ENCODE measurements at places on chromosomes 5 and 9. TPM values are rescaled to one million over a fixed set of nuclear protein-coding genes. Genes with fewer than 3 reads are reported as not detected.

The AGXT2 gene
- total RNA-seq = not detected

The SPATA6L gene
- total RNA-seq = 7.1 TPM

The KCNN2 gene
- 2.0 TPM for total RNA-seq

The ARHGEF37 gene
- total RNA-seq = 2.4 TPM

The PHYHD1 gene
- total RNA-seq = 19.9 TPM

The LRRC70 gene
- 0.77 TPM for total RNA-seq

The SH2D3C gene
- 2.6 TPM for total RNA-seq

The TAF1L gene
- not detected for total RNA-seq

- H3K36me3 ChIP-seq = peaks cover 24% of the 10 kb centered on the region
- H3K27me3 ChIP-seq = no peaks in the 10 kb centered on the region
- no peak overlapping the region for H3K4me3 ChIP-seq
- no peak for DNase-seq
- H3K4me1 ChIP-seq = no peaks in the 10 kb centered on the region
- no peak overlapping the region for H3K27ac ChIP-seq
Observed at GRCh38 chr5:179978792-179979191, 71.1 kb upstream of the TBC1D9B start.

DNA sequence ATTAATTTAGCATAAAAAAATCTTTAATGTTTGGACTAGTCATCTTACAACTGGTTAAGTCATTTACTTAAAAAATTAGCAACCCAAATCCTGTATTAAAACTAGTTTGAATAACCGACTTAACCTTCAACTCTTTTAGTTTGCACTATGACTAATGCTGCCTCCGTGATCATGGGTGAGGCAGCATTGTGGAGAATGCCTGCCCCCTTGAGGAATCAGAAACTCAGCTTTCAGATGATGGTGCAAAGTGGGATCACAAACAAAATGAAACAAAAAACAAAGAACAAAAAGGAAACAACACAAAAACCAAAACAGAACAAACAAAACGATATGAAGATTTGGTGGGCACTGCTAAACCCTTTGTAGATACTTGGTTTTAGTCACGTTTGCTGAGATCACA is 127.0 kb upstream of the PALM2AKAP2 start:
- H3K36me3 ChIP-seq = no peaks in the 10 kb centered on the region
- no peak for DNase-seq
- no peak overlapping the region for H3K27ac ChIP-seq
- H3K4me1 ChIP-seq = no peaks in the 10 kb centered on the region
- no peak overlapping the region for H3K4me3 ChIP-seq

DNA sequence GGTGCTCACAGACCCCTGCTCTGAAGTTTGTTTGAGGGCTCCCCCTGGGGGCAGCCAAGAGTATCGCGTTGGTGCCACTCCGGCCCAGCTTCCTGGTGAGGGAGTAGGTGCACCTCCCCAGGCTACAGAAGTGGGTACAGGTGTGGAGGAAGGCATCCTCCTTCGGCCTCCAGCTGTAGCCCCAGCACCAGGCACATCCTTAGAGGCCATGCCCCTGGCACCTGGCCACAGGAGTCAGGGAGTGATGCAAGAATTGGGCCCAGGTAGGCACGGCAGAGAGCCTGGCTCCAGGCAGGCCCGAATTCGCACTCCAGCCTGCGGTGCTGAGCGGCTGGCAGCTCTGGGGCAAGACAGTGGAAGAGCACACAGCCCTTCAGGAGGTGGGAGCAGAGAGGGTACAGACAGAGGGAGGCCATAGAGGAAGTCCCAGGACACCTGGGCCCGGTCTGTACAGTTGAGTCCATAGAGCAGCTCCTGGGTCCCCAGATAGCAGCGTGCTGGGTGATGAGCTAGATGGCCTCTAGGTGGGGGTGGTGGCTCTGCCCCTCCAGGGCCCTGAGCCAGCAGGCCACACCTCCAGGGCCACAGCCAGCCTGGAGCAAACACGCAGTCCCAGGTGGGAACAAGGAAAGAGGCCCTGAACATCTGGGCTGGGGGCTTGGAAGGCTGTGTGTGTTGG is 2.4 kb downstream of the SAPCD2 start:
- peaks cover 1% of the 10 kb centered on the region for H3K36me3 ChIP-seq

- no peak overlapping the region for H3K27ac ChIP-seq
- no peaks in the 10 kb centered on the region for H3K36me3 ChIP-seq
- H3K27me3 ChIP-seq = peaks cover 9% of the 10 kb centered on the region
Observed at GRCh38 chr5:178324481-178325310, 92.1 kb upstream of the PHYKPL start.

- H3K36me3 ChIP-seq = peaks cover 31% of the 10 kb centered on the region
- DNase-seq = no peak
- H3K27ac ChIP-seq = no peak overlapping the region
- H3K4me1 ChIP-seq = peaks cover under 1% of the 10 kb centered on the region
Observed at GRCh38 chr9:76478226-76478625, 19.2 kb downstream of the GCNT1 start.

GRCh38 chr5:107519900-107520354 is 150.8 kb downstream of the EFNA5 start:
- H3K27ac ChIP-seq = peak overlapping the region; percentile 82
- no peak for DNase-seq
- H3K27me3 ChIP-seq = no peaks in the 10 kb centered on the region
- H3K4me3 ChIP-seq = no peak overlapping the region

DNA sequence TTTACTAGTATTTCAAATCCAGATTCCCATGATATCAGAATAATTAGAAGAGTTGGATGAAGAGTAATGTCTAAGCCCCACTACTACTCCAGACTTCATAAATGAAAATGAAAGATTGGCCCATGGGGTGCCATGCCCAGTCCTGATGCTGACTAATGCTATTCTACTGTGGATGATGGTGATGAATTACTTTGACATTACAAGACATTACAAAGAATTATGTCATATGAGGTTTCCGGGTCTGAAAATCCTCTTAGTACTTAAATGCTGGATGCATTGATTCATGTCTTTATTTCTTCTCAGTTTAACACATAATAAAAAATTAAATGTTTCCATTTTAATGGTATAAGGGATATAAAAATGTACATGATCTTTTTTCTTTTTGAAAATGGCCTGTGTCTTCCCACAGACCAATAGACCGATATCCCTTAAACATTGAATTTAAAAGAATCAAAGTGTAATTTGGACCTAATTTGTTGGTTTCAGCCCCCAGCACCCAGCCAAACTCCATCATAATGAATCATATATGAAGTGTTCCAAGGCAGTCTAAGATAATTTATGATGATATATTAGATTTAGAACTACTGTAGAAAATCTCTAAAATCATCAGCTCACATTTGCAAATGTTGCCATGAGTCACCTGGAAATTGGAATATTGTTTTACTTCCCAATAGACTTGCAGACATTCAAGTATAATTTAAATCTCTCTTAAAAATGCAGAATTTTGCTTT is 223.6 kb upstream of the SGCD start:
- H3K27ac ChIP-seq = no peak overlapping the region
- H3K27me3 ChIP-seq = no peaks in the 10 kb centered on the region
- H3K4me1 ChIP-seq = peaks cover 2% of the 10 kb centered on the region
- no peak overlapping the region for H3K4me3 ChIP-seq
- no peak for DNase-seq
- H3K36me3 ChIP-seq = no peaks in the 10 kb centered on the region

- H3K36me3 ChIP-seq = no peaks in the 10 kb centered on the region
- no peak for DNase-seq
- no peaks in the 10 kb centered on the region for H3K27me3 ChIP-seq
- no peak overlapping the region for H3K4me3 ChIP-seq
- no peak overlapping the region for H3K27ac ChIP-seq
- peaks cover 9% of the 10 kb centered on the region for H3K4me1 ChIP-seq
Observed at GRCh38 chr5:83285661-83286398, 185.7 kb upstream of the VCAN start.

GRCh38 chr5:177132136-177133095 is 1.2 kb upstream of the NSD1 start:
- H3K27me3 ChIP-seq = peaks cover 12% of the 10 kb centered on the region
- peak overlapping the region; percentile 88 for H3K27ac ChIP-seq
- H3K4me1 ChIP-seq = peaks cover 25% of the 10 kb centered on the region
- peak; percentile 36 for DNase-seq
- peaks cover 16% of the 10 kb centered on the region for H3K36me3 ChIP-seq

GRCh38 chr5:180330810-180331646 is 22.1 kb downstream of the GFPT2 start:
- H3K36me3 ChIP-seq = peaks cover 5% of the 10 kb centered on the region
- no peak overlapping the region for H3K27ac ChIP-seq
- no peak overlapping the region for H3K4me3 ChIP-seq
- peaks cover 15% of the 10 kb centered on the region for H3K27me3 ChIP-seq
- no peaks in the 10 kb centered on the region for H3K4me1 ChIP-seq

GRCh38 chr9:113416149-113416721 is 5.7 kb downstream of the C9orf43 start:
- H3K27me3 ChIP-seq = no peaks in the 10 kb centered on the region
- no peak for DNase-seq
- no peak overlapping the region for H3K27ac ChIP-seq
- H3K4me1 ChIP-seq = no peaks in the 10 kb centered on the region
- no peak overlapping the region for H3K4me3 ChIP-seq

- no peaks in the 10 kb centered on the region for H3K36me3 ChIP-seq
- H3K4me3 ChIP-seq = no peak overlapping the region
- no peaks in the 10 kb centered on the region for H3K4me1 ChIP-seq
Observed at GRCh38 chr9:30036558-30036957, 2347.9 kb upstream of the ACO1 start.

DNA sequence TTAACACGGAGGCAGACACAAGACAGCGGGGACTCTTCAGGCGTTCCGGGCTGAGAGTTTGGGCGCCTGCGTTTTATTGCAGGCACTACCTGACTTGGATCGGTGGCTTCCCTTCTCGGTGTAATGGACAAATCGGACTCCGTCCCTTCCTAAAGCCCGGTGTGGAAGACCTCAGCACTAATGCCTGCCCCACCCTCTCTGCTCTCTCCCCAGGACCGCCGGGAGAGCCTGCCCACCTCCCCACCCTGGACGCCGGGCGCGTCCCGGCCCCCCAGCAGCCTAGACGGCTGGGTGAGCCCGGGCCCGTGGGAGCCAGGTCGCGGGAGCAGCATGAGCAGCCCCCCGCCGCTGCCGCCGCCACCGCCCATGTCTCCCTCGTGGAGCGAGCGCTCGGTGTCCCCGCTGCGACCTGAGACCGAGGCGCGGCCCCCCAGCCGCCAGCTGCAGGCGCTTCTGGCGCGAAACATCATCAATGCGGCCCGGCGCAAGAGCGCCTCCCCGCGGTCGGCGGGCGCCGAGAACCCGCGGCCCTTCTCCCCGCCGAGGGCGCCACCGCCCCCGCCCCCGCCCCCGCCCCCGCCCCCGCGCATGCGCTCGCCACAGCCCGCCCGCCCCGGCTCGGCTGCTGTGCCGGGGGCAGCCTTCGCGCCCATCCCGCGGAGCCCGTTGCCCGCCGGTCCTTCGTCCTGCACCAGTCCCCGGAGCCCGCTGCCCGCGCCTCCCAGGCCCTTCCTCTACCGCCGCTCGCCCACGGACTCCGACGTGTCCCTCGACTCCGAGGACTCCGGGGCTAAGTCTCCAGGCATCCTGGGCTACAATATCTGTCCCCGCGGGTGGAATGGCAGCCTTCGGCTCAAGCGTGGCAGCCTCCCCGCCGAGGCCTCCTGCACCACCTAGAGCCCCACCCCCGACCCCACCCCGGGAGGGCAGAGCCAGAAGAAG is 4.6 kb upstream of the MYOZ3 start:
- H3K36me3 ChIP-seq = no peaks in the 10 kb centered on the region
- DNase-seq = peak; percentile 84
- H3K4me3 ChIP-seq = peak overlapping the region; percentile 73

- H3K4me1 ChIP-seq = no peaks in the 10 kb centered on the region
- no peak overlapping the region for H3K4me3 ChIP-seq
- no peaks in the 10 kb centered on the region for H3K36me3 ChIP-seq
Observed at GRCh38 chr9:124174433-124174832, 83.3 kb upstream of the NEK6 start.

DNA sequence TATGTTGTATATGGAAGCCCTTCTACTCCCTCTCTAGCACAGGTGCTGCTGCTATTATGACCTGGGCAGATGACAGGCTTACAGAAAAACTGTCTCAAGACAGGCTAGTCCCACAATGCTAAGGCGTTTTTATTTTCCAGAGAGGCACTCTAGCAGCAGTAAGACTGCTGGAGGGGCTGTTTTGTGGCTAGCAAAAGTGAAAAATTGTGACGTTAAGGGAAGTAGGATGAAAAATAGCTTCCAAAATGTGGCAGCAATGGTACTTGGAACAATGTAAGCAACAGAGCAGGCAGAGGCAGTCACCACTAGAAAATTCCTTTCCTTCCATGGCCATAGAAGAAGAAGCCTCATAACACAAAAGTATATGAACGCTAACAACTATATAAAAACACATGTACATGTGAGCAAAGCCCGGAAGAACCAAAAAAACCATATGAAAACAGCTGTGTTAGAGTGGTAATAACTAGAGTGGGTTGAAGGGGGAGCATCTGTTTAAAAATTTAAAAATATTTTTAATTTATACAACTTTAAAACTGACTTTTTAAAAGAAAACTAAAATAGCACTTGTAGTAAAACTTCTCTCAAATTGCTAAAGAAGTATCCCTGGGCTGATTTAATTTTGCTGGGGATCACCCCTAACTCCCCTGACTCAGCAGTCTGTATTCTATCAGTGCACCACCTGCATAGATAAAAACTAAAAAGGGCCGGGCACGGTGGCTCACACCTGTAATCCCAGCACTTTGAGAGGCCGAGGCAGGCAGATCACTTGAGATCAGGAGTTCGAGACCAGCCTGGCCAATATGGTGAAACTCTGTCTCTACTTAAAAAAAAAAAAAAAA is 30.6 kb downstream of the CLINT1 start:
- H3K27ac ChIP-seq = no peak overlapping the region
- DNase-seq = no peak
- H3K4me3 ChIP-seq = no peak overlapping the region
- no peaks in the 10 kb centered on the region for H3K36me3 ChIP-seq
- peaks cover 9% of the 10 kb centered on the region for H3K4me1 ChIP-seq
- H3K27me3 ChIP-seq = no peaks in the 10 kb centered on the region

DNA sequence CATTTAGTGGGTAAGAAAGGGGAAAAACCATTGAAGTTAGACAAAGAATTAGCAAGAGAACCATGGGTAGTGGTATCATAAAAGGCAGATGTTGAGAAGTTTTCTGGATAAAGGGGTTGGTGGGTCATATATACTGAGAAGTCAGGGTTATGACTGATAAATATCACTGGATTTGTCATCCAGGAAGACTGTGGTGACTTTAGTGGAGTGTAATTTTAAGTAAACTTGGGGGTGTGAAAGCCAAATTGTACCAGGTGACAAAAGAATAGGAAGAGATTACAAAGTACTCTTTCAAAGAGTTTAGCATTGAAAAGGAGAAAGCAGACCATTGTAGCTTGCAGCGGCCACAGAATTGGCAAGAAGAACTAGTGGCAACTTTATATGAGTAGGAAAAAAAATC is 315.2 kb upstream of the DMAC1 start:
- H3K4me1 ChIP-seq = peaks cover 23% of the 10 kb centered on the region
- H3K36me3 ChIP-seq = no peaks in the 10 kb centered on the region
- no peak overlapping the region for H3K4me3 ChIP-seq
- no peak overlapping the region for H3K27ac ChIP-seq
